ENCODE measurements at places on chromosomes 3 and 15.

DNA sequence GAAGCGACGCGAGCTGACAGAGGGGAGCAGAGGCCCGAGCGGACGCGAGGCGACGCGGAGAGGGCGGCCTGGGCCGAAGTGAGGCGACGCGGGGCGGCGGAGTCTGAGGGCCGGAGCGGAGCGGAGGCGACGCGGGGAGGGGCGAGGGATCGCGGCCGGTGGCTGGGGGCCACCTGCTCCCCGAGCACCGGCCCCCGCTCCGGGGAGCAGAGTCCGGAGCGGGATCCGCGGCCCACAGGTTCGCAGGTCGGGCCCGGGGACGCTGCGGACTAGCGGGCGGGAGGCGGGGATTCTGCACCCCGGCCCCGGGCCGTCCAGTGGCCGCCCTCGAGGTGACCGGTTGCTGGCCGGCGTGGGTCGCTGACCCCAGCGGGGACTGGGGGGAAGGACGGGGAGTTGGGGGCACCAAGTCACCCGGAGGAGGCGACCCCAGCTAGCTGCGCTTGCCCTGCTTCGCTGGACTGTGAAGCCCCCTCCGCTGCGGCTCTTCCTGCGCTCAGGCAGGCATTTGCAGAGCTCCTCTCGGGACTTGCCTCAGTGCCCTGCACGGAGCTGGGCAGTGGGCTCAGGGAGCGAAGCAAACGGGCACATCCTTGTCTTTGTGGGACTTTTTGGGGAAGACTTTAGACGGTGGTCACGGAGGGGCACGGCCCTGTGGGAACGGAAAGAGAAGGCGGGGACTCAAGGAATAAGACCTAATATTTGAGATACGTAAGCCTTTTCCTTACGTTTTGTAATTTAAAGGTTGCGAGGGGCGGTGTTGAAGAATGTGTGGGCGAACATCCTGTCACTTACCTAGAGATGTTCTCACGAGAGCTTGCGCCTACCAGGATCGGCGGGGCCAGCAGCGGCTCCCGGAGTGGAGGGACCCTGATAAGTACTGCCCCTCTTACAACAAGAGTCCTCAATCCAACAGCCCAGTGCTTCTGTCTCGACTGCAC, 566 bp downstream of the HMCES start:
- no peak for DNase-seq

DNA sequence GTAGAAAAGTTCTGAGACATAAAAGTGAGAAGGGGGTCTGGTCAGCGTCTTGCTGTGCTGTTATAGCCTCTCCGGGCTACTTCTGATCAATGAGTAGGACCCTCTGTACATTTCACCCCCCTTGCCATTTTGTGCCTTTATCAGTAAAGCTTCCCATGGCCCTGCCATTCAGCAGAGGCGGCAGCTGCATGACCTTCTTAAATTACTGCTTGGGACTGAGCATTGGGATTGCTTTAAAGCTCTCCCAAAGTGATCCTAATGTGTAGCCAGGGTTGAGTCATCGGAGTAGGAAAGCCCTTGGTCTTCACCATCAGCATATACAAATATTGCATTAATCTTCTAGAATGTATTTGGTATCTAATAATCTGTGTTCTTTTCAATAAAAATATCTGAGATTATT, 70.2 kb downstream of the FMN1 start:
- no peak for DNase-seq

DNA sequence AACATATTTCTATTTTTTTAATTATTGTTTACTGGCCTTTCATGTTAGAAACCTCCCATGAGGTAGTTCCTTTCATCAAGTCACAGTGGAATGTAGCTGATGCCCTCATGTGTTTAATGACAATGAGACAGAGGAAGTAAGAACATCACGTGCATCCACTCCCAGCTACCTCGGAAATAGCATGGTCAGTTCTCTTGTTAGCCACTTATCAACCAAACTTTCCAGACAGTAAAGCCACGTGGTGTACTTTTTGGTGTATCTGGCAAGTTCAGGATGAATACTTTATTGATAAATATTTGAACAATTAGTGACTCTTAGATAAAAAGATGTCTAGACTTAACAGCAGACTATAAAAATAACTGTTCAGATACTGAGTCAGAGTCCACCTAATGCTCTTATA, 781.7 kb downstream of the MECOM start:
- no peak for DNase-seq

DNA sequence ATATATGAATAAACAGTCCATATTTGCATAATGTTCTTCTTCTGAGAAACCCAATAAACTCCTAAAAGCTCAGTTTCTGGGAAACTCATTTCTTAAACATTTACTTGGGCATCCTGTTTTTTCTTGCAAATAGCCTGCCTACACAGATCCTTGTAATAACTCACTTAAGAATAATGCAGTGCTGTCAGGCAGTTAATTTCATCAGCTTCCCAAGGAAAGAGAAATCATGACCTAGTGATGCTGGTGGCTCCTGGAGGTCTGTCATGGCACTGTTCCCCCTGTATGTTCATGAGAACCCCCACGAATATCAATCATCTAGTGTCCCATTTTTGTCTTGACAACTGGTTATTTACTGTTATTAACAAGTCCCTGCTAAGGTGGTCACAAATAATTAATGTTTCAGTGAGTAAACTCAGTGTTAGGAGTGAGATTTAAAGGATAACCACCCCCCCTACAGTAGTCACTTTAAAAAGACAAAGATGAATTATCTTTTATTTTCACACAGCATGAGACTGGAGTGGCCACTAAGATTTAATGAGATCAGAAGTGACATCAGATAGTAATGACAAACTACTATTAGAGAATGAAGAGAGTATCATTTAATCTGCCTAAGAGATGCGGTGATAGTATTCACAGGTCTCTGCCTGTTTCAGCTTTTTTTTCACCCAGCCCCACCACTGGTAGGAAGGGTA, 279.5 kb upstream of the NECTIN3 start:
- DNase-seq: no peak

GRCh38 chr3:172288651-172289050, 159.6 kb downstream of the GHSR start:
- DNase-seq: no peak
